Spleen (tissue), 13 donors: ENCODE measurements at places on chromosomes 13 and 19.

GRCh38 chr13:53200498-53201453, 172.2 kb downstream of the OLFM4 start:
- peak; percentile 71 for DNase-seq

- no peak for DNase-seq
These were observed 51.1 kb downstream of the HS6ST3 start for GRCh38 chr13:96141032-96141431.

DNA sequence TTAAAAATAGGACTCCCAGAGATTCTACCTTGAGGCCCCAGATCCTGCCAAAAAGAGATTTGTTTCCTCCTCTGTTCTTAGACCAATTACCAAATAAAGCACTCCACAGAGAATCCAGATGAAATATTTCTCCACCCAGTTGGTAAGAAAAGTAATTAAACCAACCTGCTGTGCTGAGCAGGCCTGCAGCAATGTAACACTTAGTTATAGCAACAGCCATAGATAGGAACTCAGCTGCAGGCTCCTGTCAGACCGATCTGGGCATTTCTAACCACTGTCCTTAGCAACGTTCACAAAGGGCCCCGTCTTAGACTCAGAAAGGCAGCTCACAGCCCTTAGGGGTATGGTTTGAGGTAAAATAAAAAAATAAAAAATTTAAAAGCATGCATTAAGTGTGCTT, 271.1 kb downstream of the KCNRG start:
- no peak for DNase-seq

DNA sequence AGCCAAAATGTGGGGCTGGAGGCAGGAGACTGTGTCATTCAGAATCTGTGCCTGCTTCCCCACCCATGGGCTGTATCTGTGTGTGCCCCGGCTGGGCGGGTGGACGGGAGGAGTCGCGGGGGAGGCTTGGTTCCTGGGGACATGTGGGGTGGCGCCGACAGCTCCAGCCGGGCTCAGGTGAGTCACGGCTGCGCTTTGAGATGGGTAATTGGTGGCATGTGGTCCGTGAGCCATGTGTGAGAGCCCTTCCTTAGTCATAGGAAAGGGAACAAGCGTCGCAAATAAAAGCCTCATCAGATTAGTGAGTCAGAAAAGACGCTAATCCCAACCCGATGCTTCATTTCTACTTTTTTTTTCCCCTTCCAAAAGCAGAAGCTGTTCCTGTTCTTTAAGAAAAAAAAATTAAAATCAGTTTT, 118.6 kb upstream of the ZNF536 start:
- DNase-seq = no peak

DNA sequence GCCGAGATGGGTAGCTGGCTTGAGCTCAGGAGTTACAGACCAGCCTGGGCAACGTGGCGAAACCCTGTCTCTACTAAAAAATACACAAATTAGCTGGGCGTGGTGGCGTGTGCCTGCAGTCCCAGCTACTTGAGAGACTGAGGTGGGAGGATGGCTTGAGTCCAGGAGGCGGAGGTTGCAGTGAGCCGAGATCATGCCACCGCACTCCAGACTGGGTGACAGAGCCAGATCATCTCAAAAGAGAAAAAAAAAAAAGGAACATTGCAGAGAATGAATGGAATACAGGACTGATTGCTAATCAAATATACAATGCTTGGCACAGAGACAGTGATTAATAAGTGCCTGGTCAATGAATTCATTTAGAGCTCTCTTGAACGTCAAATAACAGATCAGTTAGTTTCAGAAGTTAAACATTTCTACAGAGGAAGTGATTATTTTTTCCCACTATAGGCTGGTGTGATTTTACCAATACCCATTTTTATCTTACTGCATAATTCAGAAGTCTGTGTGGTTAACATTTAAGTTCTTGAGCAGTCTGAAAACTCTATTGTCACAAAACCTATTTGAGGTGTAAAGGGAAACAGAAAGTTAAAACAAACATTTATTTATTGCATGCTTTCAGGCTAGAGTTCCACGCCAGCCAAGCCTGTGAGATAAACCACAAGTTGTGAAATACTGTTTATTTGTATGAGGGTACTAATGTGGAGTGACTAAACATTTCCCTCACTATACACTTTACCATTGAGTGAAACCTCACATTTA, 7.7 kb upstream of the TBC1D4 start:
- DNase-seq = no peak
